NCI-H1417 treated with DMSO at 0.1 percent for 48 hours (cell line): ENCODE measurements at places on chromosomes 1 and 21.

GRCh38 chr21:43865540-43866259, 677 bp downstream of the AGPAT3 start:
- no peak for DNase-seq

DNA sequence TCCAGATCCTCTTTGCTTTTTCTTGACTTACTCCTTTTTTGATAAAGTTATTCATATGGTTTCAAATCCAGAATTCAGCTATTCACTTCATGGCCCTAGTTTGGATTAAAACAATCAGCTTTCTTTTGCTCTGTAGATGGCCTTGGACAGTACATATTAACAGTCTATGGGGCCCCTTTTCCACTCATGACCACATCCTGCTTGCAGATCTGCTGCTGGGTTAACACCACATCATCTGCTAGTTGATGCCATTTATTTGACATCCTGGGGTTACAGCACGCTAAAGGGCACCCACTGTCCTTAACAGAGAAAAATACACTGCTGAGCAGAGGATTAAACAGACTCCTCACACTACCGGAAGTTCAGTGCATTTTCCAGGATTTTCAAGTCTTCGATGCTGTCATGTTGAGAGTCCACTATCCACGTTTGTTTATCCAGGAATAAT, 941 bp upstream of the IFI16 start:
- no peak for DNase-seq

DNA sequence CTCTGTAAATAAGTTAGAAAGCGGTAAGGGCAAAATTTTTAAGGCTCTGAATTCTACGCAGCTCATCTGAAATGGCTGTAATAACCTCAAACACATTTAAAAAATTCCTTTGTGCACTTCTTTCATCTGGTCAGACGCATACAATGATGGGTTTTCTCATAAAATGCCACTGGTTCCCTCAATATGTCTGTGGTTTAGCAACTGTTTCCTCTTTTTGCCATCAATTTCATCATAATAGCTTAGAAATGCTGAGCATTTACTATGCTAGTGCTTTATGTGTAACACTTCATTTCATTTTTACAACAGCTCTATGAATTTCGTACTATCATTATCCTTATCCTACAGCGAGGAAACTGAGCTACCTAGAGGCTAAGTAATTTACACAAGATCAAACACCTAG, 35.3 kb upstream of the DMRTA2 start:
- DNase-seq = no peak

DNA sequence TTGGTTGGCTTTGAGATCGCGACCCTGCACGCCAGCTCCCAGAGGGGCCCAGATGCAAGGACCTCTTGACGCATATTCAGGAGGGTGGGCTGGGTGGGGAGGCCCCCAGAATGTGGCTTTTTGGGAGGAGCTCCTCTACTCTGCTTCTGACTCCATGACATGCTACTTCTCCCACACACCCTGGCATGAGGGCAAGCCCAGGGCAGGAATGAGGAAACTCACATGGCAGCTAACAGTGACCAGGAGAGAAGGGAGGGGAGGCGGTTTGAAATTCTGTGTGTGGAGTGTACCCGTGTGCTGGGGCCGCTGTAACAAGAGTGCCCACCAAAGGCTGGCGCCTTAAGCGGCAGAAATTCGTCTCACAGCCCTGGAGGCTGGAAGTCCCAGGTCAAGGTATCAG, 61.3 kb upstream of the GPR153 start:
- DNase-seq = no peak

- DNase-seq = no peak
Measured at GRCh38 chr1:1881727-1882126, 9.2 kb downstream of the GNB1 start.
